ENCODE measurements at places on chromosomes 11 and 22. TPM values are rescaled to one million over a fixed set of nuclear protein-coding genes. Genes with fewer than 3 reads are reported as not detected.

Gene SEC14L6
- polyA plus RNA-seq = not detected

Gene LINC01488
- polyA plus RNA-seq = not detected

Gene ST13
- polyA plus RNA-seq = 180 TPM

Gene CRYAB
- polyA plus RNA-seq = not detected

Gene ZC3H7B
- polyA plus RNA-seq = 34.6 TPM

Gene FBLN1
- polyA plus RNA-seq = 3.4 TPM

Gene BIK
- polyA plus RNA-seq = 3.1 TPM

Gene C11orf21
- not detected for polyA plus RNA-seq

Gene OPCML
- polyA plus RNA-seq = 11.6 TPM

Gene ENTHD1
- not detected for polyA plus RNA-seq

Gene GRIA4
- 6.3 TPM for polyA plus RNA-seq

Gene SIK3
- polyA plus RNA-seq = 11.2 TPM

Gene SHISA8
- polyA plus RNA-seq = 2.2 TPM

Gene ATP6V1E1
- polyA plus RNA-seq = 224 TPM
